Fibroblast of mammary gland (primary cell): ENCODE measurements at places on chromosomes 1 and 21.

DNA sequence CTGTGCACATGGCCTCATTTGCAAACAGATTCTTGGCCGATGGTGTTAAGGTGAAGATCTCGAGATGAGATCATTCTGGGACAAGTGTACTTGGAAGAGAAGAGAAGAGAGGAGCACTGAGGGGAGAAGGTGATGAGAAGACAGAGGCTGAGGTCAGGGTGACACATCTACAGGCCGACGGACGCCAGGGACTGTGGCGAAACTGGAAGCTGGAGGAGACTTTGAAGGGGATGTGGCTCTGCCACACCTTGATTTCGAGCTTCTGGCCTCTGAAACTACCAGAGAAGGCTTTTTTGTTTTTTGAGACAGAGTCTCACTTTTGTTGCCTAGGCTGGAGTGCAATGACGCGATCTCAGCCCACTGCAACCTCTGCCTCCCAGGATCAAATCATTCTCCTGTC, 137.5 kb upstream of the TMEM51 start:
- DNase-seq, result no peak

DNA sequence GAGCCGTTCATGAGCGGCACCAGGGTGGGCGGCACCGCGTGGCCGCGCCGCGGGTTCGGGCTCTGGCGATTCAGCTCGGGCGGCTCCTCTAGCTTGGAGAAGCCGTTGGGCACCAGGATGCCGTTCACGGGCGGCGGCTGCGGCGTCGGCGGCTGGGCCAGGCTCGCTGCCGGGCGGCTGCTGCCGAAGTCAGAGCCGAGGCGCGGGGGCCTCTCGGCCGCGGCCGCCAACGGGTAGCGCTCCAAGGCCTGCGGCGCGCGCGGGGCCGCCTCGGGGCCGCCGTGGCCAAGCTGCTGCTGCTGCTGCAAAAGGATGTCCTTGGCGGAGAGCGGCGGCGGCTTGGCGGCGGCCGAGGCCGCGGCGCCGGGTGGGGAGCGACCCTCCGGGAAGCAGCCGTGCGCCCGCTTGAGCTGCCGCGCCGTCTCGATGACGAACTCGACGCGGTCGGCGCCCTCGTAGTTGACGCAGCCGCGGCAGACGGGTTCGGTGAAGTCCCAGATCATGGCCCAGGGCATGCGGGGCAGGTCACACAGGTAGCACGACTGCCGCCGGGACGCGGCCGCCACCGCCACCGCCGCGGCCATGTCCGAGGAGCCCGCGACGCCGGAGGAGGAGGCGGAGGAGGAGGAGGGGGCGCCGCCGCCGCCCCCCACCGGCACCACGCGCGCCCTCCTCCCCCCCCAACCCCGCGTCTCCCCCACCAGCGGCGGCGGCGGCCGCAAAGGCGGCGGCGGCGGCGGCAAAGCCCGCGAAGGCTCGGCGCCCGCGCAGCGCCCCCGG, 877 bp downstream of the IRF2BP2 start:
- DNase-seq, result peak; percentile 42

DNA sequence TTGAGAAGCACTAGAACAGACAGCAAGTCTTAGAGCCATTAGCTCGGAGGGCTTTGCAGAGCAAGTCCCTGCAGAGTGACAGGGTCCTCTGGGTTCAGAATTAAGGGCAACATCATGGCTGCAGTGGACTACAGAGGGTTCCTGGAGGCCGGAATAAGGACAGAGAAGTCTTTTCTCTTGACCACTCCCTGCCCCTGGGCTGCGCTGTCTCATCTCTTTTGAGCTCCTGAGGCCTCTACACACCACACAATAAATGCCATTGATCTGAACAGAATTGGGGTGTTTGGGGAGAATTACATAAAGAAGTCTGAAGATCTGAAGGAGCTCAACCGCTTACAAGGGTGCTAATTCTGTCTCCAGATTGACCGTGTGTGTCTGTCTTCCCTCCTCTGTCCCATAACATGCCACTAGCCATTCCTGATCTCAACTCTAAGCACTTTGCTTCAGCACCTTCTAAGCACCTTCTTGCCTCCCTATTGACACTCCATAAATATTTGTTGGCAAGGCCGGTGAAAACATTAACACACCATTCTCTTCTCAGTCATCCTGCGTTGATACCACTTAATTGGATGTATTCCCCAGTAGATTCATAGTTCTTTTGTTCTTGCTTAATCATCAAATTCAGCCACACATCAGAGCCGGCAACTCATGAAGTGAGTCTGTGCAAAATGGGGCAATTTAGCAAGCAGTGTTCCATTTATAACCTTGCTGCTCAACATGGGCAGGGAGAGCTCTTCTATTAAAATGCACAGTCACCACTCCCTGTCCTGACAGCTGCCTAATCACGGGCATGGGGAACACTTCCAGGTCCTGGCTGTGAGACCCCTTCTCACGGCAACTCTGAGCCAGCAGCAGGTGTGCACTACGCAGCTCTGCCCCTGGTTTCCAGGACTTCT, 49.7 kb downstream of the NMNAT2 start:
- DNase-seq, result no peak

DNA sequence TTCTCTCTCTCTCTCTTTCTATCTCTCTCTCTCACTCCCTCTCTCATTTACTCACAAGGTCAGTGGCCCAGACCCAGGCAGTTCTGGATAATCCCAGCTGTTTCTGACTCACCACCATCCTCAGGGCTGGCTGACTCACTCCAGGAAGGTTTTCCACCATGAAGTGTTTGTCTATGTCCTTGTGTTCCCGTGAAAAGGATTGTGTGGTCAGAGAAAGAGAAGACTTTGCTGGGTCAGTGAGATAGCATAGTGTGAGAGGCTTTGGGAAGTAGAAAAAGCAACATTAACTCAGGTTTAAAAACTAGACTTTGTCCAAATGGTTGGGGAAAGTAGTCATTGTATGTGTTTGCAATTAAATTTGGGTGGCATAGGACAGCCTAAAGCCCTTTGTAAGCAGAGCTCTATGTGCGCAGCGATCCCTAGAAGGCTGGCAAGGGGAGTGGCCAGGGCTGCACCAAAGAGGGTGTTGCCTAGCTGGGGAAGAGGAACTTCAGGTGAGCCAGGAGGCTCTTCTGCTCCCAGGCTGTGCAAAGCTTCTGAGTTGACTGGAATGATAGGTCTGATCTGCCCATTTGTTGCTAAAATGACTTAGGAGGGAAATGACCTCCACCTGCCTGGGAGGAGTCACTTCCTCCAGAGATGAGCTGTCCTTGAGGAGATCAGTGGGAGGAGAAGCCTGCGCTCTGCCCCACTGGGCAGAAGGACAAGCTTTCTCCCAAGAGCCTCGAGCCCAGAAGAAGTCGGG, 4.9 kb upstream of the CAPN2 start:
- DNase-seq, result peak; percentile 99

DNA sequence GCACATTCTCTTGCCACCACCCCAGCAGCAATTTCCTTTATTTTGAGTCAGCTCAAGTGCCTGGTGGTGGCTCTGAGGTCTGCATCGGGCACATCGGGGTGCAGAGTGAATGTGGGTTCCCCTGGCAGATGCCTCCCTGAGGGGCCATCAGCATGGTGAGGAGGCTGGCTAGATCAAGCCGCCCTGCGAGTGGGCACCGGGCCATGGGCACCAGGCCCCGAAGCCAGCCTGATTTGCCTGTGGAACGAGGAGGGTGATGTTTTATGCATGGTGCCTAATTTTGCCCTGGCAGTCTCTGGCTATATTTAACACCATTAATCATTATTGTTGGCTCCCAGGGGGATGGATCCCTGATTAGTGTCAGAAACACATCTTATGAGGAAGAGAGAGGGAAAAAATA, 36.3 kb downstream of the ACTL8 start:
- DNase-seq, result no peak
